ENCODE measurements at places on chromosomes 5 and 9. TPM values are rescaled to one million over a fixed set of nuclear protein-coding genes. Genes with fewer than 3 reads are reported as not detected.

The FAXDC2 gene
- 16.5 TPM for polyA plus RNA-seq

The FOXI1 gene
- polyA plus RNA-seq: not detected

The STPG3 gene
- polyA plus RNA-seq: 0.49 TPM

The WNT8A gene
- polyA plus RNA-seq: not detected

The NINJ1 gene
- 32.6 TPM for polyA plus RNA-seq

The PIP5K1B gene
- 1.4 TPM for polyA plus RNA-seq

GRCh38 chr5:81183811-81184748 is 49.0 kb upstream of the CKMT2 start:
- peaks cover 4% of the 10 kb centered on the region for H3K4me1 ChIP-seq
- no peak overlapping the region for H3K4me3 ChIP-seq
- H3K27ac ChIP-seq: no peak overlapping the region
- no peaks in the 10 kb centered on the region for H3K27me3 ChIP-seq

DNA sequence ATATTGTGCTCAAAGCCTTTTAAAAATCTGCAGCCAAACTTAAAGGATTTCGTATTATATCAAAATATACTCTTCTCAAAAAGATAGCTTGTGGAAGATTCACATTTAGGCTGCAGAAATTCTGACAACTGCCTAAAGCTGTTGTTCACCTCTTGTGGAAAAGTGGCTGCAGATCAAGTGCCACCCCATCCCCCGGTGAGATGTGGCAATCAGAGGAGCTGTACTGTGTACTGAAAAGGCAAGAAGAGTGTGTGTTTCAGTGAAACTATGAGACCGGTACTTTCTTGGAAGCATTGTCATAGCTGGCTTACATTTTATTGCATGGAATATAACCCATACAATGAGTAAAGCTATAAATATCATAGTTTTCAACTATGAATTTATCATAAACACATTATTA is 64.3 kb downstream of the CDH18 start:
- DNase-seq: no peak
- H3K36me3 ChIP-seq: no peaks in the 10 kb centered on the region
- H3K4me3 ChIP-seq: no peak overlapping the region
- no peaks in the 10 kb centered on the region for H3K4me1 ChIP-seq

- H3K4me1 ChIP-seq: no peaks in the 10 kb centered on the region
- no peak overlapping the region for H3K4me3 ChIP-seq
- no peaks in the 10 kb centered on the region for H3K27me3 ChIP-seq
These were observed 944.5 kb upstream of the CTNND2 start for GRCh38 chr5:12848709-12849108.

- no peak overlapping the region for H3K27ac ChIP-seq
- no peaks in the 10 kb centered on the region for H3K27me3 ChIP-seq
- H3K4me1 ChIP-seq: no peaks in the 10 kb centered on the region
- DNase-seq: no peak
- no peak overlapping the region for H3K4me3 ChIP-seq
- no peaks in the 10 kb centered on the region for H3K36me3 ChIP-seq
These were observed 31.5 kb downstream of the GALNT12 start for GRCh38 chr9:98838868-98839565.

DNA sequence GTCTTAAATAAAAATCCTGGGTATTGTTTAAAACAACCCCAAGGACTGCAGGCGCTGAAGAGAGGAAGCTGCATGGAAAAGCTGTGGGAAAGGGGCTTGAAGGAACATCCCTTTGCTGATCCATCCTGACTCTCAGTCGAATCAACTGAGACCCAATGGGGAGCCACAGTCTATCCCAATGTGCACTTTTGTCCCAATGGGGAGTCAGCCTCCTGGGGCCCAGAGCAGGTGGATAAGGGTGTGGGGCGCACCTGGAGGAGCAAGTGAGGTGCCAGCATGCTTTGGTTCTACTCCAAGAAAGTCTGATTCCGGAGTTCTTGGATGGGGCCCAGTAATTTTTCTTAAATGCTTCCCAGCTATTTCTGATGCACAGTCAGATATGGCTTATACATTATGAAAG is 118.1 kb downstream of the COL23A1 start:
- no peak overlapping the region for H3K27ac ChIP-seq
- peaks cover 5% of the 10 kb centered on the region for H3K27me3 ChIP-seq
- no peaks in the 10 kb centered on the region for H3K36me3 ChIP-seq
- no peak overlapping the region for H3K4me3 ChIP-seq
- DNase-seq: no peak

- no peak overlapping the region for H3K4me3 ChIP-seq
- H3K4me1 ChIP-seq: peaks cover 8% of the 10 kb centered on the region
- H3K27me3 ChIP-seq: peaks cover 3% of the 10 kb centered on the region
These were observed 12.6 kb upstream of the EGR1 start for GRCh38 chr5:138452720-138453119.

GRCh38 chr5:142063878-142064331 is 44.7 kb upstream of the NDFIP1 start:
- peak overlapping the region; percentile 60 for H3K27ac ChIP-seq
- peak; percentile 88 for DNase-seq
- H3K4me1 ChIP-seq: peaks cover 27% of the 10 kb centered on the region
- H3K4me3 ChIP-seq: peak overlapping the region; percentile 26

GRCh38 chr5:159548517-159548916 is 218.2 kb upstream of the IL12B start:
- no peaks in the 10 kb centered on the region for H3K36me3 ChIP-seq
- DNase-seq: no peak
- H3K27me3 ChIP-seq: no peaks in the 10 kb centered on the region
- H3K27ac ChIP-seq: no peak overlapping the region
- H3K4me3 ChIP-seq: no peak overlapping the region

DNA sequence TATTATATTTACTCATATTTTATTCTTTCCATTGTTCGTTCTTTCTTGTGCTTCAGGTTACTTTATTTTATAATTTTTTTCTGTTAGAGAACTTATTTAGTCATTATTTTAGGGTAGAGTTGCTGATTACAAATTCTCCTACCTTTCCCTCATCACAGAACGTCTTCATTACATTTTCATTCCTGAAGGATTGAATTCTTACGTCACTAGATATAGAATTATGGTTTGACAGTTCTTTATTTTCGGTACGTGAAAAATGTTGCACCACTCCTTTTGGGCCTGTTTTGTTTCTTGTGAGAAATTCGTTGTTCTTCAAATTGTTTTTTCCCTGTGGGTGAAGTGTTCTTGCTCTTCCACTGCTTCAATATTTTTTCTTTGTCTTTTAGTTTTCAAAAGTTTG is 20.8 kb upstream of the OR2S2 start:
- peaks cover 13% of the 10 kb centered on the region for H3K27me3 ChIP-seq
- no peak overlapping the region for H3K4me3 ChIP-seq
- no peak for DNase-seq
- H3K27ac ChIP-seq: no peak overlapping the region
- no peaks in the 10 kb centered on the region for H3K36me3 ChIP-seq

GRCh38 chr5:96329886-96330529 is 103.0 kb downstream of the PCSK1 start:
- H3K4me3 ChIP-seq: no peak overlapping the region
- no peak for DNase-seq
- H3K36me3 ChIP-seq: no peaks in the 10 kb centered on the region
- peaks cover 6% of the 10 kb centered on the region for H3K27me3 ChIP-seq
- H3K4me1 ChIP-seq: no peaks in the 10 kb centered on the region

- H3K4me3 ChIP-seq: no peak overlapping the region
- peaks cover 33% of the 10 kb centered on the region for H3K27me3 ChIP-seq
- peaks cover 23% of the 10 kb centered on the region for H3K4me1 ChIP-seq
- H3K36me3 ChIP-seq: no peaks in the 10 kb centered on the region
- no peak for DNase-seq
These were observed 7.1 kb downstream of the FLT4 start for GRCh38 chr5:180642181-180642775.

DNA sequence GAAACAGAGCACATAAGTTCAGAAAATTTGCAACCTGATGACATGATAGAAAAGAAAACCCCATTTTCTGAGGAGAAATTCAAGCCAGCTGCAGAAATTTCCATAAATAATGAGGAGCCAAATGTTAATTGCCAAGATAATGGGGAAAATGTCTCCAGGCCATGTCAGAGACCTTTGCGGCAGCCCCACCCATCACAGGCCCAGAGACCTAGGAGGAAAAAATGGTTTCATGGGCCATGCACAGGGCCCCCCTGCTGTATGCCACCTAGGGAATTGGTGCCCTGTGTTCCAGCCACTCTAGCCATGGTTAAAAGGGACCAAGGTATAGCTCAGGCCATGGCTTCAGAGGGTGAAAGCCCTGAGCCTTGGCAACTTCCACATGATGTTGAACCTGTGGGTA is 118.1 kb downstream of the NR2F1-AS1 start:
- H3K27me3 ChIP-seq: no peaks in the 10 kb centered on the region
- no peak overlapping the region for H3K27ac ChIP-seq
- no peaks in the 10 kb centered on the region for H3K36me3 ChIP-seq
- no peak overlapping the region for H3K4me3 ChIP-seq

DNA sequence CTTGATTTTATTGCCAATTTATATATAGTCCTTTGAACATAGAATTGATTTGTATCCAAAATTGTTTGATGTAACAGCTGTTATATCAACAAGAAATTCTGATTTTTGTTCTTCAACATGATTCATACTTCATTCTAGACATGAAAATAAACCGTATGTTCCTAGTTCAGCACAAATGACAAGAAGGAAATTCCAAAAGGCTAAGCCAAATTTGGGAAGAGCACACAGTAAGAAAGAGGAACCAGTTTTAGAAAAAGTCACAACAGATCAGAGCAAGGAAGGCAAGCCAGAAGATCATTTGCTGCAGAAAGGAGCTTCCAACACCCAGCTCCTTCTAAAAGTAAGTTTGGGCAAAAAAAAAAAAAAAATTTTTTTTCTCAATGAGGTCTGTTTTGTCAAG is 65.0 kb upstream of the MCCC2 start:
- no peak overlapping the region for H3K27ac ChIP-seq
- peaks cover 30% of the 10 kb centered on the region for H3K36me3 ChIP-seq
- no peak overlapping the region for H3K4me3 ChIP-seq
- H3K4me1 ChIP-seq: no peaks in the 10 kb centered on the region

- H3K27me3 ChIP-seq: peaks cover 39% of the 10 kb centered on the region
- DNase-seq: no peak
- no peaks in the 10 kb centered on the region for H3K36me3 ChIP-seq
- no peaks in the 10 kb centered on the region for H3K4me1 ChIP-seq
These were observed 13.6 kb downstream of the UNC5A start for GRCh38 chr5:176823869-176824412.

DNA sequence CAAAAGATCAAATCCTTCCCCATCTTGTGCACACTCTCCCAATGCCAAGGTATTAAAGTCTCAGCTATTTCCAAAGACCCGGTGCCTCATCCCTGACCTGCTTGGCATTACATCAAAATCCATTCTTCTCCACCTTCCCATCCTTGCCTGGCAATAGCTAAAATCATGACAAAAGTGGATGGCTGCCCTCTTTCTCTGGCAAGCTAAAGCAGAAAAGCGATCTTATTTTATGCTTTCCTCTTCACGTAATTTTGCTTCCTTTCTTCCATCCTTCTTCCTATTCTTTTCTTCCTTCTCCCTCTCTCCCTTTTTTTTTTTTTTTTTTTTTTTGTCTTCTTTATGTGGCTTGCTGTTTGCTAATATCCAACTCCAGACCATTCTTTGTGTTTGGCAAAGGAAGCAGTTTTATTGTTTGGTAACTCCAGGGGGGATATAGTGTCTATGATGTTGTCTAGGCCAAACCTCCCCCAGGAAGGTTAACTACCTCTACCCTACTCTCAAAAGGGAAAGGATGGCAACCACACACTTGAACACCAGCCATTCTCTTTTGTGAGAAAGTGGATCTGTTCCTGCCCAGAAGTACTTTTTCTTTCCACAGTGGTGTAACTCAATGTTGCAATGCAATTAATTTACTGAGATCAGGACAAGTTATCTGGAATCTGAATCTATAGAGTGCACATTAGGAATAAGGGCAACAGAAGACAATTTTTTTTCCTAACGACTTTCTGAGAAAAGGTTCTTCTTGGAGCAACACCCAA is 120.9 kb upstream of the TMEM161B start:
- H3K4me1 ChIP-seq: no peaks in the 10 kb centered on the region
- H3K27me3 ChIP-seq: no peaks in the 10 kb centered on the region
- no peak overlapping the region for H3K27ac ChIP-seq

GRCh38 chr5:124741711-124742496 is 4.5 kb downstream of the ZNF608 start:
- peaks cover 35% of the 10 kb centered on the region for H3K4me1 ChIP-seq
- no peaks in the 10 kb centered on the region for H3K27me3 ChIP-seq
- peak overlapping the region; percentile 98 for H3K27ac ChIP-seq
- H3K4me3 ChIP-seq: peak overlapping the region; percentile 6

- DNase-seq: no peak
- H3K36me3 ChIP-seq: no peaks in the 10 kb centered on the region
- no peak overlapping the region for H3K4me3 ChIP-seq
- no peaks in the 10 kb centered on the region for H3K4me1 ChIP-seq
- H3K27me3 ChIP-seq: peaks cover 5% of the 10 kb centered on the region
These were observed 35.0 kb upstream of the TBC1D2 start for GRCh38 chr9:98290411-98290810.

GRCh38 chr5:134418958-134419357 is 7.3 kb upstream of the CDKN2AIPNL start:
- no peak overlapping the region for H3K4me3 ChIP-seq
- no peaks in the 10 kb centered on the region for H3K36me3 ChIP-seq
- H3K27ac ChIP-seq: no peak overlapping the region
- DNase-seq: no peak

- no peak overlapping the region for H3K4me3 ChIP-seq
- DNase-seq: no peak
- H3K4me1 ChIP-seq: no peaks in the 10 kb centered on the region
These were observed 74.2 kb upstream of the SUSD1 start for GRCh38 chr9:112249277-112249676.

- H3K27me3 ChIP-seq: no peaks in the 10 kb centered on the region
- peaks cover 13% of the 10 kb centered on the region for H3K4me1 ChIP-seq
- DNase-seq: no peak
- H3K36me3 ChIP-seq: no peaks in the 10 kb centered on the region
- H3K27ac ChIP-seq: no peak overlapping the region
These were observed 435.7 kb downstream of the DMAC1 start for GRCh38 chr9:7363777-7364477.

DNA sequence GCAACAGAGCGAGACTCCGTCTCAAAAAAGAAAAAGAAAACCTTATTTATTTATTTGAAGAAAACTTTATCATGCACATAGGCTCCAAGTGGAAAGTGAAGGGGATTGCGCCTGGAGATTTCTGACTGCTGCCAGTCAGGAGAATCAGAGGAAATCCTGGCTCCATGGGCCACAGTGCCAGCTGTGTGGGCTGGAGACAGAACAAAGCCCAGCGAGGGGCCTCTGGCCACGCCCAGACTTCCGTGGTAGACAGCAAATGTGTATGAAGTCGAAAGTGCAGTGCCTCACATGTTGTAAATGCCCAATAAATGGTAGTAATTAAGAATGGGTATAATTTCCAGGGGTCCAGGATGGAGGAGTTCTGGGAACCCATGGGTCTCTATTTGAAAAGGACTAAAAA is 75.8 kb upstream of the WWC1 start:
- DNase-seq: no peak
- no peak overlapping the region for H3K4me3 ChIP-seq
- H3K27ac ChIP-seq: no peak overlapping the region

GRCh38 chr5:74866596-74867162 is 492 bp upstream of the FAM169A start:
- H3K4me3 ChIP-seq: peak overlapping the region; percentile 26
- no peak overlapping the region for H3K27ac ChIP-seq
- peaks cover 39% of the 10 kb centered on the region for H3K27me3 ChIP-seq
- H3K36me3 ChIP-seq: no peaks in the 10 kb centered on the region
- peaks cover 9% of the 10 kb centered on the region for H3K4me1 ChIP-seq

Data from muscle of leg (tissue), 16 donors.